HEK293T (cell line): ENCODE measurements at places on chromosomes 7 and 10.

DNA sequence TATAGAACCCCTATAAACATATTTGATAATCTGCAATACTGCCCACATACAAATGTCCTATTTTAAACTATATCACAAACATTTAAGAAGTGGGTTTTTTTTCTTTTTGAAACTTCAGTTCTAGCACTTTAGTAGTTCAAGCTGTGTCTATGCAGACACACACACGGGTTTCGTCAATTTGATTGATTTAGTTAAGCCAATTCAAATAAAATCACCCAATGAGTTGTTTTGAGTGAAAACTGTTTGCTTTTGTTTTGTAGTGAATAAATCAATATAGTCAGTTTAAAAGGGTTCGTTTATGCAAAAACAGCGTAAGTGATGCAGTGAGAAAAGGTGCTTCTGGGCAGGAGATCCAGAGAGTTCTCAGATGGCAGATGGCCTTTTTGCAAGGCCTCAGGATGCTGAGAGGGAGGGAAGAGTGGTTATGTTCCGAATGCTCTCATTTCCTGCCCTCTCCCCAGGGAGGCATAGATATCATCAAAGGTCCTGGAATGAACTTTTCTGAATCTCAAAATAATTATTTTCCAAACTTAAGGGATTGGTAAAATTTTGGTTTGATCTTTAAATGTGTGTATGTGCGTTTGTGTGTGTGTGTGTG is 102.7 kb downstream of the AGMO start:
- peak; percentile 6 for DNase-seq

GRCh38 chr7:31894308-31894707 is 175.9 kb downstream of the PDE1C start:
- no peak for DNase-seq

- DNase-seq = no peak
These were observed 825 bp downstream of the FEZF1 start for GRCh38 chr7:122303531-122304318.

DNA sequence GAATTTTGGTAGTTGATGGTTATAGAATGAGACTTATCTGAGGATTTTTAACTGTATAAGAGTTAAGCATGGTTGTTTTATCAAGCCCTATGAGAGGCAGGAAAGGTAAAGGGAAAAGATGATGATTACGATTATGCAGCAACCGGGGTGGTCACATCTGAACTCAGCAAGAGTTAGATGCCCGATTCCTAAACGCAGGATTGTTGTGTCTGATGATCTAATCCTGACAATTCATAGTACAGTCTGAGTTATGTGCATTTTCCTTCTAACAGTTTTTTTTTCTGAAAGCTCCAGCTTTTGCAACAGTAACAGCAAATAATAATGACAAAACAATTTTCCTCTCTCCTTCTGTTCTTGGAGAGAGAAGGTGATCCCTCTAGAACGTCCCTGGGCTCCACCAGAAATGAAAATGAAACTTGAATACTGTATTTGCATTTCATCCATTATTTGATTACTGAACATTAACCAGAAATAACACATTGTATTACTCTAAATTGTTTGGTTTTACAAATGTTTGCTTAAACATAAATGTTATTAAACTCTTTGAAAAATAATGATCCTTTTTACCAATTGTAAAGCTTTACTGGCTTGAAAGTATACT is 176.5 kb upstream of the CCDC6 start:
- DNase-seq = no peak

- no peak for DNase-seq
These were observed 15.2 kb downstream of the CALML5 start for GRCh38 chr10:5484205-5484604.

DNA sequence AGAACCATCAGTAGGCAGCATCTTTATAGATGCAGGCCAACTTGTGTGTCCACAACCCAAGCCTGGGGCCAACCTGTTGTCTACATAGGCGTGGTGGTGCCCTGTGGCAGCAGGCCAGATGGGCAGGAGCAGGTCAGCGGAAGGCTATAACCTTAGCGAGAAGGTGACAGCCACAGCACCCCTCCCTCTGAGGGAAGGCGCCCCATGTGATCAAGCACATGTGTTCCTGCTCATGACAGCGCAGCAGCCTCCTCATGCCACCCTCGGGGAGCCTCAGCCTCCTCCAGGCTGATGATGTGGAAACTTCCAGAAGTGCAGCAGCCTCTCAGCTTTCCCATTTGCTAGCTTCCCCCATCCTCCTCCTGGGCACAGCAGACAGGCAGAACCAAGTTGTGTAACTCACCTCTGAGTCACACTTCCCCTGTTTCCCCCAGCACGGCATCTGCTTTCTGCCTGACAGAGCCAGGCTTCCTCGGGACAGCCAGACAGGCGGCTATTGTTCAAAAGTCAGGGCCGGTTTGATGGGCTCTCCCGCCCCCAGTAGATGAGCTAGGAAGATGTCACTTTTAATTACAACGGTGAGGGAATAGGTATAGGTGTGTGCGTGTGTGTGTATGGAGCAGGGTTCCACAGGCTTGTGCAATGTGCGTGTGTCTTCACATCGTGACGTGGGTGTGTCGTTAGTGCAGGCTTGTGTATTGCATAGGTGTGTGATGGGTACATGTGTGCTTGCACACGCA is 312.0 kb upstream of the ZMIZ1 start:
- no peak for DNase-seq

DNA sequence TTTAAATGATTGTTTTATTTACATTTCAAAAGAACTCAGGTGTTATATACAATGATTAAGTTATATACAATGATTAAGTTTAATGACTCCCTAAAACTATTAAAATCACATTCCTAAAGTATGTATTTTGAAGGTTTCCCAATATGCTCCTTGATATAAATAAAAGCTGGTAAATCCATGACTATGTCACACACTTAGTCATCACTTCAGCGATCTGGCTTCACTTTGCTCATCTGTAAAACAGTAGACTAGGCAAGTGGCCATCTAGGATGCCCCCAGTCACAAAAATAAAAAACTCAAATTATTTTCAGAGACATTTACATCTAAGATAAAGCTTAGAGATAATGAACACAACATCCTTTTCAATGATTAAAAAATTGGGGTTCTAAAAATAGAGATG is 10.8 kb downstream of the ICA1 start:
- no peak for DNase-seq

DNA sequence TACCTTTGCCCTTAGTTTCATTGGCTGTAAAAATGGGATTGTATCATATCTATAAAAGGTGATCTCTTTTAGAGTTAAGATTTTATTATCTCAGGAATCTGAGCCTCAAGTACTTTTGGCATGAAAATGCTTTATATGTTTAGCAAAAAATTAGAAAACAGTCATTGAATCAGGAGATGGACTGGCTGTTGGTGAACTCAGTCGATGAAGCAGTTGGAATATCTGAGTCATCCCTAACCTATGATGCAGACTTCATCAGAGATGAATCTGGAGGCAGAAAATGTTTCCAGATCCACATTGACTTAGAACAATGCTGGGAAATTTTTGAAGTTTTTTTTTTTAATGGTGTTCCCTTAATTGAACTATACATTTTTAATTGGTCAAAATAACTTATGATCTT is 228.5 kb downstream of the SLC25A13 start:
- no peak for DNase-seq

GRCh38 chr10:45144326-45145070 is 143.8 kb downstream of the ZNF22 start:
- no peak for DNase-seq

DNA sequence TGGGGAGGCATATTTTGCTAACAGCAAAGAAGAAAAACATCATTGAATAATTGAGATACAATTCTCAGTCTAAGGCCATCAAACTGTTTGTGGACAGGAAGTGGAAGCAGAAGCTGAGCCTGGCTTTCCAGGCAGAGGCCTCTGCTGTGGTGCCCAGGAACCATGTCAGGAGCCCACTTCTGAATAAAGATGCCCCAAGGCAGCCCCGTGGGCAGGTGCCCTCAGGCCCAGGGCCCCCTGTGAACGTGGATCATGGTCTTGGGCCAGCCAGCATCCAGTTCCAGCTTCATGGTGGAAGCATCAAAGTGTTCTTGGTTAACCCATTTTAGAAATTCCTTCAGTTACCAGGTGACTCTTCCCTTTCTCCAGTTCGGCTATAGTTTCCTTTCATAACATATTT is 346.8 kb downstream of the PTPRN2 start:
- DNase-seq = no peak

GRCh38 chr7:98222533-98223195 is 11.4 kb downstream of the BHLHA15 start:
- DNase-seq = no peak

- DNase-seq = peak; percentile 78
These were observed 90.3 kb downstream of the MYL10 start for GRCh38 chr7:101538596-101539459.

- DNase-seq = no peak
These were observed 145.5 kb downstream of the MYOF start for GRCh38 chr10:93336678-93337077.

DNA sequence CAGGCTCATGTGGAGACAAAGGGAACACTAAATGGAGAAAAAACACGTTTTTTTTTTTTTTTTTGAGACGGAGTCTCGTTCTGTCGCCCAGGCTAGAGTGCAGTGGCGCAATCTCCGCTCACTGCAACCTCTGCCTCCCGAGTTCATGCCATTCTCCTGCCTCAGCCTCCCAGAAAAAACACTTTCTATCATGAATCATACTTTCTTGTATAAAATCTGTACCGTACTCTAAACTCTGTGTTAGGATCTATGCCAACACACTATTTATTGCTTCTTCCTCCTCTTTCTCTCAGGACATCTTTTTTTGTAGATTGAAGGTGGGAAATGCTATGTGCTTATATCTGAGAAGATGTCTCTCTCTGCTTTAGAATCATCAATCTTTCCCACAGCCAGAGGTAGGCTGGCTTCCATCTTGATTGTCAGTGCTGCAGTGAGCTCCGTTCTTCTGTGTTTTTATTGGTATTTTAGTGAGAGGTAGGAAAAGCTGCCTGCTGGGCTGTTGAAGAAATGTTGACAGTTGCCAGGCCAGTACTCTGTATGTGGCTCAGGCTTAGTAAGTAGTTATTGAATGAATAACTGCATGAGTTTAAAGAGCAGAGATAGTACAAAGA is 101.1 kb downstream of the GPR85 start:
- peak; percentile 28 for DNase-seq

GRCh38 chr10:114077815-114078219 is 34.2 kb downstream of the ADRB1 start:
- DNase-seq = no peak

- DNase-seq = no peak
These were observed 18.5 kb upstream of the SAR1A start for GRCh38 chr10:70188768-70189167.

DNA sequence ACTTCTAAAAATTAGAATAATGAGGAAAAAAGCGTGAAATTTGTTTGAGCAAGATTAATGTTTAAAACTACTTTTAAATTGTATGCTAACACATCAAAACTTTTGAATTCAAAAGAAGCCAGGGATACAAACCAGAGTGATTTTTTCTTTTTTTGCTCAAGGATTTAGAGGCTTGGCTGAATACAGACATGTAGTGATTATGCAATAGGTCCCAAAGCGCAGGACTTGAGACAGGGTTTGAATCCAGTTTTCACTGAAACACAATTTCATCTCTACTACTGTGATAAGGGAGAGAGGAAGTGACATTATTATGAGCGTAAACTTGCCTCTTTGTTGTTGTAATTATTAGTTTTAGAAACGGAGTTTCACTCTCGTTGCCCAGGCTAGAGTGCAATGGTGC is 207.3 kb downstream of the ZNF33B start:
- DNase-seq = no peak

GRCh38 chr7:131945957-131946544 is 389.6 kb upstream of the PODXL start:
- DNase-seq = no peak

- no peak for DNase-seq
These were observed 13.0 kb upstream of the AP5Z1 start for GRCh38 chr7:4762121-4763055.

GRCh38 chr7:778271-778967 is 51.3 kb upstream of the PRKAR1B start:
- DNase-seq = no peak

- DNase-seq = no peak
These were observed 5.5 kb upstream of the MDFIC start for GRCh38 chr7:114916261-114916892.

DNA sequence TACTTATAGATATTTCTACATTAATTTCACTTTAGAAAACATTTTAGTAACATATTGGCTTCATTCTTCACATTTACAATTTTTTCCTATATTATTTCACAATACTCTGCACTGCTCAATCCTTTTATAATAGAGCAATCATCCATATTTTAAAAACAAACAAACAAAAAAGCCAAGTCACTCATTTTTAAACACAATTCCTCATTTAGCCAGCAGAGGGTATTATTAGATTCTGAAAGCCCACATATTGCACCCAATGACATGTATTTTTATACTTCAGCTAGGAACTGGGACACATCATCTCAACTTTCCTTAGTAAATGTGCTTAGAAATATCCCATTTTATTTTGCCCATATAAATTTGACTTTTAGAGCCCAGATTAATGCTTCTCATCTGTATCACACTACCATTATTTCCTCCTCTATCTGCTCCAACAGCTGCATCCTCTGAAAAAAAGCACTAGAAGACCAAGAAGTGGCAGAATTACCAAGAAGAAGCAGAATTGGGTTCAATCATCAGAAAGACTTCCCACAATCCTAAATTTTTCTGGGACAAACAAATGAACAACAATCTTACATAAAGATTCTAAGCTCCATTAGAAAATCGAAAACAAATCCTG is 29.5 kb downstream of the CTNNA3 start:
- peak; percentile 17 for DNase-seq

DNA sequence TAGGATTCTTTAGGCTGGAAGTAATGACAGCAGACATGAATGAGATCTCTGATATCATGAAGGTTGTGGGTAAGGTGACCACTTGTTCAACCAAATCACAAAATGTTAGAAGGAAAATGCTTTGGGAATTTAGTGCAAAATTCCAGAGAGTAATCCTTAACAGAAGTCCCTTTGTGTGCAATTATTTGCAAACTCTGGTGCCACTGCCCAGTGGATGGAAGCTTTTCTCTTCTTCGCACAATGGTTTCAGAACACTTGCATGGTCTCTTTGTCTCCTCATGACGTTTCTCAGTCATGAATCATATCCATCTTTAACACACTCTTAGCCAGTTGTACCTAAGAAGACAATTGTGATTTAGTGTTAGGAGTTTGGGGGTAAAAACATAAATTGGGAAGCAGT is 570.4 kb upstream of the ANKRD30A start:
- DNase-seq = no peak

- no peak for DNase-seq
These were observed 213.7 kb downstream of the GFRA1 start for GRCh38 chr10:116059320-116059719.

DNA sequence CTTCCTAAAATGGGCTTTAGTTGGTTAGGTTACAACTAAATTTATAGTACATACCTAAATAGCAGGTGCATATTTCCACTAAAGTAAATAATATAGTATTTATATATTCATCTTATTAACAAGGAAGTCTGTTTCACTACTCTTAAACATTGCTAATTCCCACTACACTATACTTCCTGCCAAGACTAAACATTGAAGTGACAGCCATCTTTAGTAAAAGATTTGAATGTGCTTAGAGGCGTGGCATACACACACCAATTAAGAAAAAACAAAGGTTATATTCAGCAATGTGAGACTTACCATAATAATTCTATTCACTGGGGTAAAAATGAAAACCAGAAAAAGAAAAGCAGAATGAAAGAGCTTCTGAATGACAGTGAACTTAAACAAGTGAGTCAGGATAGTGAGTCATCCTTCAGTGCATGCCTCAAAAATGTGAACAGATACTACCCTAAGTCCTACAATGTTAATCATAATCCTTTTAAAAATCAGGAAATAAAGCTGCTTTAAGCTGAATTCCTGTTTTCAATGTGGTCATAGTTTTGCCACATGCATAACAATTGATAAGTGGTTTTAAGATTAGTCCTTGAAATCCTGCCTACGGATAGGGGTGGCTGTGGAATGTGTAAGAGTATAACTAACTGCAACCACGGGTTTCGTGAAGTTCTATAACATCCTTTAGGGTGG is 59.4 kb downstream of the USP6NL start:
- no peak for DNase-seq
